ENCODE measurements at places on chromosomes 1 and 21. TPM values are rescaled to one million over a fixed set of nuclear protein-coding genes. Genes with fewer than 3 reads are reported as not detected.

DNA sequence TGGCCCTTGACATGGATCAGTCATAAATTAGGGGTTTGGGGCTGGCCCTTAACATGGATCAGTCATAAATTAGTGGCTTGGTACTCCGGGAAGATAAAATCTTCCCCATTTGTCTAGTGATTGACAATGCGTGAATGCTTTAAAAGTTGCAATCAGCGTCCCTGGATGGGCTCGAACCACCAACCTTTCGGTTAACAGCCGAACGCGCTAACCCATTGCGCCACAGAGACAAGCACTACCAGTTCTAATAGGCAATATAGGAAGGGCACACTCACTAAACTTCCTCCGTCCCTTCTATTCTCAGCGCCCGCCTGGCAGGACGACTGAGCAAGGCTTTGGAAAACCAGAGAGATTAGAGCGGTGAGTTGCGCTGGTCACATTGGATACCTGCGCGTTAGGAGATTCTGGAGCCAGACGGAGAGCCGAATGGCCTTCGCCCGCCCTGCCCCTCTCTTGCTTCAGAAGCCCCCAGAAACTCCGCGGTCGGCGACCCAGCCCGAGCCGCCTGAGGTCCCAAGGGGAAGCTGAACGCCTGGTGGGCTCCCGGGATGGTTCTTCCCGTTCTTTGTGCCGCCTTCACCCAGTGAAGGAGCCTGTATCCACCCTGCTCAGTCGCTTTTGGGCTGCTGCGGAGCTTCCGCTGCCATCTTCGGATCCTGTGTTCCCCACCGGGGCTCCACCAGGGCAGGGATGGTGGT is 235.9 kb downstream of the FAM72C start:
- no peak overlapping the region for H3K4me3 ChIP-seq
- H3K27me3 ChIP-seq = no peaks in the 10 kb centered on the region
- no peak overlapping the region for H3K27ac ChIP-seq
- no peaks in the 10 kb centered on the region for H3K36me3 ChIP-seq

DNA sequence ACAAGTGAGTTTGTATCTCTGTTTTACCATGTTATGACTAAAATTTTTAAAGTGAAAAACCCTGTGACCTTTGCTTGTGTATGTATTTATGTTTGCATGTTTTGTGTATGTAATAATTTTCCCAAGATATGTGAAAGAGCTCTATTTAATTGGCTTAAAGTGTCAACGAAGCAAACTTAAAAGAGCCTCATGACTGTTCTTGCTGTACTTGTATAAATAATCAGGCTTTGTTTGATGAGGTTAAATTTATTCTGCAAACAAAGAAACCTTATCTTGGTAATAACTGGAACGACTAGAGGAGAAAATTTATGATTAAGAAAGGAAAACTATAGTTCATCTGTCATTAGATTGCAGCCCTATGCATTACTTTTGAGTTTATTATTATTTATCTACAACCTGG is 6.6 kb downstream of the GBP7 start:
- no peak for DNase-seq
- H3K4me1 ChIP-seq = no peaks in the 10 kb centered on the region
- H3K27ac ChIP-seq = no peak overlapping the region

GRCh38 chr21:14382486-14382834 is 486 bp downstream of the HSPA13 start:
- no peaks in the 10 kb centered on the region for H3K36me3 ChIP-seq
- peaks cover 10% of the 10 kb centered on the region for H3K4me1 ChIP-seq
- peak; percentile 56 for DNase-seq
- peak overlapping the region; percentile 93 for H3K4me3 ChIP-seq

DNA sequence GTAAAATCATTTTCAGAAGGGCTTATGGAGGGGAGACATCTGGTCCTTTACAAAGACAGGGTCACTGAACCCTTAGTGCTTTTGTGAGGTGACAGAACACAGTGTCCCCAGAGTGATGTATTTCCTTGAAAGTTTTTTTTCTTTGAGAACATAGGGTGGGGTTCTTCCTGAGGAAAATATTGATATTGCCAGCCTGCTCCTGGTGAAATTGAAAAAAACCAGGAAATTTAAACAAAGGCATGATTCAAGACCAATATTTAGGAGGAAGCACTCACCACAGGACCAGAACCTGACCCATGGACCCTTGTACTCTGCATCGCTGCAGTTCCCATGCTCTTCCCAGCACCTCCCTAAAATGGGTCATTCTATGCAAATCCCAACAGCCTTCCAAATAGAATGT is 63.7 kb downstream of the ST6GALNAC3 start:
- no peaks in the 10 kb centered on the region for H3K36me3 ChIP-seq
- H3K27me3 ChIP-seq = no peaks in the 10 kb centered on the region
- no peaks in the 10 kb centered on the region for H3K4me1 ChIP-seq
- DNase-seq = no peak

DNA sequence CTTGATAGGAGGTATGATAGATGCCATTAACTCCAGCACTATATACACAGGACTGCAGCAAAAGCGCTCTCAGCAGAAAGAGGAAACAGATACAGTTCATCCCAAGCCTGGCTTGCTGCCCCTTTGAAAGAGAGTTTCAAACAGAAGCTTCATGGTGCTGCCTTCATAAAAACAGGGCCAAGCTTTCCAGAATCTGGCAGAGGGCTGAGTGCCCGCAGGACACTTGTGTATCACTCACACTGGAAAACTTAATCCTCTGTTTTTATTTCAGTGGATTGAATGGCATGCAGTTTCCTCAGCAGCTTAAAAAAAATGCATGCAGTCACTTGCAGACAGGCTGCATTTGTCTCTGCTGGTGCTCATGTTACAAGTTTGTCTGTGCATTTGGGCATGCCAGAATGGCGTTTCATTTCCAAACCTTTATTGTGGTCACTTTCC is 40.4 kb downstream of the KCNJ15 start:
- H3K27ac ChIP-seq = no peak overlapping the region
- no peaks in the 10 kb centered on the region for H3K27me3 ChIP-seq
- DNase-seq = no peak
- H3K4me1 ChIP-seq = no peaks in the 10 kb centered on the region
- no peak overlapping the region for H3K4me3 ChIP-seq

- no peaks in the 10 kb centered on the region for H3K36me3 ChIP-seq
- no peaks in the 10 kb centered on the region for H3K4me1 ChIP-seq
- H3K4me3 ChIP-seq = no peak overlapping the region
- no peaks in the 10 kb centered on the region for H3K27me3 ChIP-seq
These were observed 308.2 kb upstream of the NR5A2 start for GRCh38 chr1:199719156-199719842.

- no peak overlapping the region for H3K27ac ChIP-seq
- H3K27me3 ChIP-seq = no peaks in the 10 kb centered on the region
- H3K4me3 ChIP-seq = no peak overlapping the region
- no peak for DNase-seq
- H3K4me1 ChIP-seq = no peaks in the 10 kb centered on the region
These were observed 6.8 kb downstream of the THBS3 start for GRCh38 chr1:155200920-155201319.

DNA sequence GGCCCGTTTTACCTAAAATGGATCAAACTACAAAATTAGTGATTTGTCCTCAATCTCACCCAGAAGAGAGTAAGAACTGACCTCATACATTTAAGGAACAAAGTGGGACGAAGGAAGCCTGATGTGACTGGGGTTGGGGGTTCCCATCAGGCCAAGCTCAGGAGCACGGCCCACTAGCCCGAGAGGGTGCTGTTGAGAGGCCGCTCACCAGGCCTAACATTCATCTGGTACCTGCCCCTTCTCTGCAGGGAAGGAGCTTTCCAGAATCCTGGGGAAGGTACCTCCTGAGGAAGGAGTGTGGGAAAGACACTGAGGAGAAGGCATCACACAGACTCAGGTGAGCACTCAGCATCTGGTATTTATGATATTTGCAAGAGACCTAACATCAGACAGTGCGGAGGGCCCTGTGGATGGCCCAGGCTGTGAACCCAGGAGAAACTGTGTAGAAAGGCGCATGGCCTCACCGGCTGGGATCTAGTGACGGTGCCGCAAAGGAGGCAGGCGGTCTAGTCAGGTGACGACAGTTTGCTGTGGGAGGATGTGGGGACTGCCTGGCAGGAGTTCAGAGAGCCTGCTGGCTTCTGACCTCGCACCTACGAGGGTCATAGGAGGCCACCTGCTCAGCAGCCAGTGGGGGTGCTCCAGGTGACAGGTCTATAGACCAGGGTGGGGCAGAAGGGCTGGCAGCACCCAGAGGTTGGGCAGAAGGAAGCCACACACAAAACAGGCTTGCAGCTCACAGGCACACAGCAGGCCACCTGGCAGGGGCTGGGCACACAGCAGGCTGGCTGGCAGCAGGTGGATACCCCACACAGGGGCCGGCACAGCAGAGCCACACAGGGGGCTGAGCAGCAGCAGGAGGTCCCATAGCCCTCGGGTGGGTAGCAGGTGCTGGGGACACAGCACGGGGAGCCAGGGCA is 543 bp downstream of the KRTAP12-4 start:
- H3K27ac ChIP-seq = no peak overlapping the region
- no peaks in the 10 kb centered on the region for H3K36me3 ChIP-seq
- no peak for DNase-seq
- H3K27me3 ChIP-seq = no peaks in the 10 kb centered on the region

DNA sequence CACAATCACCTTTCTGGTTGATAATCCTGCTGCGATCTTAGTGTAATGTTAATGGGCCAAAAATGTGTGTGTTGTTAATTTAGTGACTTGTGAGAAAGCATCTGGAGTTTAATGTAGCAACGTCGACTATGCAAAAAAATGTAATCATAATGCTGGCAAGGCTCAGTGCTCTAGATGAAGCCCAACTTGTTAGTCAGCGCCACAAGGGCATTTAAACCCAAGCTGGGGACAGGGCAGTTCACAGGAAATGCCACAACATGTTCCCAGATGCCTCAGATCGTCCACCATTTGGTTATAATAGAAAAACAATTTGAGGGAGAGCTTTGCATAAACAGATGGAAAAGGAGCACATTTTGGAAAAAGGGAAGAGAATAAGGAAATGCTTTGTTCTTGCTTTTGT is 585.4 kb upstream of the PLXNA2 start:
- no peak overlapping the region for H3K4me3 ChIP-seq
- no peaks in the 10 kb centered on the region for H3K36me3 ChIP-seq
- H3K27me3 ChIP-seq = no peaks in the 10 kb centered on the region
- DNase-seq = no peak
- no peak overlapping the region for H3K27ac ChIP-seq

DNA sequence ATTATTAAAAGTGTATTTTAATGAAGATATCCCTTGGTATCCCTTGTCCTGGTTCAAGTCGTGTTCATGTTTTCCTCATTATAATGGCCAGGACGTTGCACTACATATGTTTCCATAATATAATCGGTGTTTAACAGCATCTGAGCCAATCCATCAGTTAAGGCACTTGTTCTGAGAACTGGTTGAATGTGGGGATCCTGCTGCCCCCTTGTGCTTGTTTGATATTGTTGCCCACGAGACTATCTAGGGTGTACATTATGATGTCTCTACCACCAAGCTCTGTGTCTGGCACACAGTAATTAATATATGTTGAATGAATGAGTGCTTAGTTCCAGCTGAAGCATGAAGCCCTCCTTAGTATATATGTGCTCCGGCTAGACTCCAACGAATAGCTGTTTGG is 193.0 kb downstream of the CACNA1E start:
- no peaks in the 10 kb centered on the region for H3K36me3 ChIP-seq
- peak; percentile 35 for DNase-seq
- no peak overlapping the region for H3K27ac ChIP-seq
- H3K27me3 ChIP-seq = no peaks in the 10 kb centered on the region
- no peaks in the 10 kb centered on the region for H3K4me1 ChIP-seq

DNA sequence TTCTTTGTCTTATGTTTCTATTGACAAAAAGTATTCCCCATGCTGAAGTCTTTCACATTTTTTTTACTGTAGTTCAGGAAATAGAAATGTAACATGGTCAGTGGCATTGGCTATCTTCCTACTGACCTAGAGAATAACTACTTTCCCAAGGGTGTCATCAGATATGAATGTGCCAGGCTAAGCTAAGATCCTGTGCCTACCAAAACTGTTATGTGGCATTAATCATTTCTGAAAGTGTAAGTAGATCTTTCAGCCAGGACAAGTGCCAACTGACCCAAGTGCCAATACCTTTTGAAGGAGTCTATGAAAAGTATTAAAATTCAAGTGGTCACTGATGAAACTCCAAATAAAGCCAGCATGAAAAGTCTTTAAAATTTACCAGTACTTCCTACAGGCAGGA is 165.3 kb downstream of the TNFSF18 start:
- no peak overlapping the region for H3K4me3 ChIP-seq
- H3K27me3 ChIP-seq = no peaks in the 10 kb centered on the region

- H3K4me3 ChIP-seq = no peak overlapping the region
- DNase-seq = no peak
- H3K4me1 ChIP-seq = no peaks in the 10 kb centered on the region
- no peaks in the 10 kb centered on the region for H3K27me3 ChIP-seq
These were observed 258.1 kb downstream of the SDCCAG8 start for GRCh38 chr1:243513726-243514491.

DNA sequence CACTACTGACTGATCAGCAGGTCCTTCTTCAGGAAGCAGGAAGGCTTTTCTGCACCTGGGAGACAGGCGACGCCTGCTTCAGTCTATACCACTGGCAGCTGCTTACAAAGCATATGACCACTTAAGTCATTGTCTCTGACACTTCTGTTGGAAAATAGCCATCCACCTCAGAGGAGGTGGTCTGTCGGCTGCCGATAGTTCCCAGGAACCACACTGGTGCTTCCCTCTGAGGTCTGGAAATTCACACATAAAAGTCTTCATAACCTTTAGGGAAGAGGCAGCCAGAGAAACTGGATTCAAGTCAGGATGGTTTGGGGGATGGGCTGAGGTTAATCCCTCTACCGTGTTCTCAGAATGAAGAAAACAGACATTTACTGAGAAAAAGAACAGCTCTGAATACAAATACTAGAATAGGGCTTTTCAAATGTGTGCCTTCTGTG is 15.6 kb upstream of the SRP9 start:
- peaks cover 30% of the 10 kb centered on the region for H3K4me1 ChIP-seq
- H3K27ac ChIP-seq = no peak overlapping the region
- H3K27me3 ChIP-seq = no peaks in the 10 kb centered on the region
- H3K36me3 ChIP-seq = no peaks in the 10 kb centered on the region

DNA sequence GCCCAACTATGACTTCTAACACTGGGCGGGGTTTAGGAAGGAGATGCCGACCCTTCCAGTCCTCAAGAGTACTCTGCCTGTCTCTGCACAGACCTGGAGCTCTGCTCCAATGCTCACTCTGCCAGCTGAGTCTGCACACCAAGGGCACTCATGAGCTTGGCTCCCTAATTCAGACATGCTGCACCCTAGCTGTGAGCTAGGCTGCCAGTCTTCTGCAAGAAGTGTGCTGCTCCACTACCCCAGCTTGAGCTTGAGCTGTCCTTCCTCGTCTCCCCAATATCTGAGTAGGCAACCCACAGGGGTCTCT is 13.2 kb downstream of the TP53BP2 start:
- H3K36me3 ChIP-seq = no peaks in the 10 kb centered on the region
- H3K27me3 ChIP-seq = no peaks in the 10 kb centered on the region
- peak overlapping the region; percentile 55 for H3K27ac ChIP-seq
- no peak overlapping the region for H3K4me3 ChIP-seq
- no peak for DNase-seq
- H3K4me1 ChIP-seq = peaks cover 24% of the 10 kb centered on the region

Gene DNASE2B
- total RNA-seq = 0.25 TPM

Gene GCSAML
- 3.7 TPM for total RNA-seq

Gene ARHGEF16
- 25.7 TPM for total RNA-seq

Gene BARHL2
- total RNA-seq = 6.3 TPM

Gene RHD
- total RNA-seq = 0.50 TPM

Gene TRIM45
- total RNA-seq = 19.4 TPM
